ENCODE measurements at places on chromosomes 6 and 20.

GRCh38 chr20:48599748-48600469 is 227.9 kb downstream of the PREX1 start:
- DNase-seq, result no peak

DNA sequence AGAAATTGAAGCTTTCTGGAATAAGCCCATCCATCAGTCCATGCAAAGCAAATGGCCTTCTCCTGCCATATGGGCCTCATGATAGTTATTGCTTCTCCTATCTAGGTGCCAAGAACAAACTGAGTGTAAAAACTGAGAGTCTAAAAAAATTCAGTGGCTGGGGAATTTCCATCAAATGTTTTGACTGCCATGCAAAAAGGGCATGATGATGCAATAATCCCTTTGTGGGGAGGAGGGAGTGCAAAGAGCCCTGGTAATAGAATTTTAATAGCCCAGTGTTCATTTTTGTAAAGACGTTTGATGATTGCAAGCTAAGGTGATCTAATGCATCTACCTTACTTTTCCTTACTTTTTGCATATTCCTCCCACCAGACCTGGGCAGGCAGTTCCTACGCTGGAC is 683.7 kb downstream of the EPM2A start:
- DNase-seq, result no peak

- no peak for DNase-seq
These were observed 665 bp downstream of the FASTKD5 start for GRCh38 chr20:3158968-3159431.

- no peak for DNase-seq
These were observed 125.2 kb downstream of the HIVEP2 start for GRCh38 chr6:142819603-142820337.

- no peak for DNase-seq
These were observed 37.3 kb downstream of the HECA start for GRCh38 chr6:139172151-139172550.

- no peak for DNase-seq
These were observed 1101.9 kb downstream of the PRIM2 start for GRCh38 chr6:58419321-58419720.

DNA sequence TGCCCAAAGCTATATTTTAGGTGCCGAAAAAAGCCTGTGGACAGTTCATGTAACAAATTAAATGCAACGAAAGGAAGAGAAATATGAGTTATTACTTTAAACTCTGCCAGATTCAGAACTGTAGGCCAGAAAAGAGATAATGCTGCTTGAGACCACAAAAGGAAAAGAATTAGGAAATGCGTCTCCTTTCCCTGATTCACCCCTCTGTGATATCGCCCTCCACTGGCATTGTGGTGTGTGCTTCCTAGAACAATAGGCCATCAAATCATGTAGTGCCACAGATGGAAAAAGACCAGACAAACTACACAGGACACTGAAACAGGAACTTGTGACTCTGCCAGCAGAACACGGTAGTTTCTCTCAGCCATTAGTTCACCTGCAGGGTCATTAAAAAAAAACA is 14.7 kb upstream of the LAMA4 start:
- no peak for DNase-seq

GRCh38 chr6:169865346-169866139 is 114.1 kb downstream of the ERMARD start:
- DNase-seq, result no peak

GRCh38 chr6:71153755-71154325 is 134.8 kb upstream of the OGFRL1 start:
- DNase-seq, result no peak

DNA sequence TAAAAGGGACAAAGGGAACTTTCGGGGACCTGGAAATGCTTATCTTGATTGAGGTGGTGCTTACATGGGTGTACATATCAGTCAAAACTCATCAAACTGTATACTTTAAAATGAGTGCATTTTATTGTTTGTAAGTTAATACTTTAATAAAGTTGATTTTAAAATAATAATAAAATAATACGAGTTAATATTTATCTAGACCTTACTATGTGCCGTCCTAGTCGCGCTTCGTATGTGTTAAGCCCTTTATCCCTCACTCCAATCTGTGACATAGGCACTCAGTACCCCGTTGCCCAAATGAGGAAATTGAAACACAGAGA is 47.5 kb downstream of the PDYN start:
- no peak for DNase-seq

GRCh38 chr20:32685541-32686529 is 12.1 kb upstream of the C20orf203 start:
- no peak for DNase-seq

- no peak for DNase-seq
These were observed 103.6 kb downstream of the NOL4L start for GRCh38 chr20:32481311-32482142.

DNA sequence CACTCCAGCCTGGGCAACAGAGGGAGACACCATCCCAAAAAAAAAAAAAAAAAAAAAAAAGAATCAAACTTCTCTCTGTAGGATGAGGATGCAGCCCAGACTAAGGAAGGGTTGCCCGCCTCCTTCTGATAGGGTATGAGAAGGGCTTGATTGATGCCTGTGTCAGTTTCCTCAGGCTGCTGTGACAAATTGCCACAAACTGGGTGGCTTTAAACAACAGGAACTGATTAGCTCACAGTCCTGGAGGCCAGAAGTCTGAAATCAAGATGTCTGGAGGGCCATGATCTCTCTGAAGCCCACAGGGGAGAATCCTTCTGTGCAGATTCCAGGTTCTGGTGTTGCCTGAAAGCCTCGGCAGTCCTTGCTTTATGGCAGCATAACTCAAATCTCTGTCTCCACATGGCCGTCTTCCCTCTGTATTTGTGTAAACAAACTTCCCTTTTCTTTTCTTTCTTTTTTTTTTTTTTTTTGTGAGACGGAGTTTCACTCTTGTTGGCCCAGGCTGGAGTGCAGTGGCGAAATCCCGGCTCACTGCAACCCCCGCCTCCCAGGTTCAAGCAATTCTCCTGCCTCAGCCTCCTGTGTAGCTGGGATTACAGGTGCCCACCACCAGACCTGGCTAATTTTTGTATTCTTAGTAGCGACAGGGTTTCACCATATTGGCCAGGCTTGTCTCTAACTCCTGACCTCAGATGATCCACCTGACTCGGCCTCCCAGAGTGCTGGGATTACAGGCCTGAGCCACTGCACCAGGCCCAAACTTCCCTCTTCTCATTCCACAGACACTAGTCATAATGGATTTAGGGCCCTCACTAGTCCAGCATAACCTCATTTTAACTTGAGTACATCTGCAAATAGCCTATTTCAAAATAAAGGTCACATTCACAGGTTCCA is 11.2 kb upstream of the CDK19 start:
- DNase-seq, result no peak

DNA sequence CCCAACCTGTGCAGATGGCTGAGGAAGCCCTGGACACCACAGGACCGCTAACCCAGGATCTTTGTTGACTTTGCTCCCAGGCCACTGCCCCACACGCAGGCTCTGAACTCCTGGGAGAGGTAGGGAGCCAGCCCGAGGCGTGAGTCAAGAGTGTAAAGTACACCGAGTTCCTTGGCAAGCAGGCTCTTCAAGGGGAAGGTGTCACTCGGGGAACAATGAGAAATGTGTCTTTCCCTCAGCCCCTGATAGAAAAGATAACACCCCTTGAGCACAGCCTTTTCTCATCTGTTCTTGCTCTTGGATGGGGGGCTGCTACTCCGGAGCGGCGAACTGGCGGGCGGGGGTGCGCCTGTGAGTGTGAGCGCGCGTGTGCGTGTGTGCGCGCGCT is 472 bp upstream of the EDN3 start:
- DNase-seq, result no peak

- DNase-seq, result no peak
These were observed 130.0 kb upstream of the UST start for GRCh38 chr6:148616841-148617240.

GRCh38 chr6:166645896-166646295 is 18.8 kb upstream of the RPS6KA2 start:
- DNase-seq, result no peak

GRCh38 chr6:25094726-25095125 is 159.0 kb upstream of the RIPOR2 start:
- DNase-seq, result no peak

DNA sequence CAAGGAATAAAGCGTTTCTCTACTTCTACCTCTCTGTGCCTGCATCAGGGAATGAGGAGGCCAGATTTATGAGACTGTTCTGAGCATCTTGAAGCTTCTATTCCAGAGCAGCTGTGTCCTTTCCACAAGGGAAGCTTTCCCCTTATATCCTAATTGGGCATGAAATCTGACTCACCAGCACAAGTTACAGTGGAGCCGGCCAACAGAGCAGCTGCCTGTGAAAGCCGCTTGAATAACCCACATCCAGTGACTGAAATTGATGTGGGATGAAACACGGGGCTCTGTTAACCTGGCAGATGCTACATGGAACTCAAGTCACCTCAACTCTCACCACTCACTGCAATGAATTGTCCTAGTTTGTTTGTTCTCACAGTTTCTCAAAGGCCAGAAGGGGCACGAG is 400.3 kb downstream of the TFAP2A start:
- no peak for DNase-seq

GRCh38 chr20:59406446-59406845 is 106.0 kb downstream of the EDN3 start:
- DNase-seq, result no peak

DNA sequence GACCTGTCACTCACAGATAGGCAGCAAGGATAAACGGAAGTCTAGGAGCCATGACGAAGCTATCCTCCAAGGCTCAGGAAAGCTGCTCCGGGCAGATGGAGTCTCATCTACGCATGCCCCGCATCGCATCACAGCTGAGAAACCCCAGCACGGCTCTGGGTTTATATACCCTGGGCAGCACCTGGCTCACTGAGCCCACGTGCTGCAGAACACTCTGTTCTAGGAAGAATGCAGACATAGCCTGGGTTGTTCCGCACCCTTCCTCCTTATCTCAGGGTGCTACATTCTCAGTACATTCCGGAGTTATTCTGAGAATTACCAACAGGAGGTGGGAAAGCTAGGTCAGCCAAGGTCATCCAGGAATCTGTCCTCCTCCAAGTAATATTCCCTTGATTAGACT is 260.4 kb downstream of the CBLN4 start:
- DNase-seq, result no peak

DNA sequence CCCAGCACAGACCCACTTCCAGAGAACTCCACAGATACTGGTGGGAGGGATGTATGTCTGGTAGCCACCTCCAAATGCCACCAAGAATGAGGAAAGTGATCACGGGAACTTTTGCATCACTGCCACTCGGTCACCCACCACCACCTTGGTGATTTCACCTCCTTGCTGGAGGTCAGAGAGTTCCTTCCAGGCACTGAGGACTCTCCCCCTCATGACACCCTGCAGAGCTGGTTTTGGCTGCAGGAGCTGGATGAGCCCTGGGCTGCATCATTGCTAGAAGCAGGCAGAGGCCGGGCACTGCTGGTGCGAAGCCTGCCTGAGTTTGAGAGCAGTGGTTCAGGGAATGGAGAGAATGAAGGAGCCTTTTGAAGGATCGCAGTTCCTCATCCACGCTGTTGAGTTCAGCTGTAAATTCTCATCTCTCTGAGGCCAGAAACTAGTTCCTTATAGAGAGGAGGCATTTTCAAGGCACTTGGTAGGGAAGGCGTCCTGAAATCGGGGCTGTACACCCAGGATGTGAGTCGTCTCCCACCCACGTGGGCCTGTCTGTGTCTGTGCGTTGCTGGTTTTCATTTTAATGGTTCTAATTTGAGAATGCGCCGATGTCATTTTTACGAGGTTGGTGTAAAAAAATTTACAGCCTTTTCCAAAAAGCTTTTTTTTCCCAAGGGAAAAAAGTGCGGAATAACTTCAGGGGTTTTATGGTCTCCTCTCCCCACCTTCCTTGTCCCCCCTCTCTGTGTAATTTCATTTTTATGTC is 25.0 kb downstream of the FOXP4 start:
- no peak for DNase-seq

DNA sequence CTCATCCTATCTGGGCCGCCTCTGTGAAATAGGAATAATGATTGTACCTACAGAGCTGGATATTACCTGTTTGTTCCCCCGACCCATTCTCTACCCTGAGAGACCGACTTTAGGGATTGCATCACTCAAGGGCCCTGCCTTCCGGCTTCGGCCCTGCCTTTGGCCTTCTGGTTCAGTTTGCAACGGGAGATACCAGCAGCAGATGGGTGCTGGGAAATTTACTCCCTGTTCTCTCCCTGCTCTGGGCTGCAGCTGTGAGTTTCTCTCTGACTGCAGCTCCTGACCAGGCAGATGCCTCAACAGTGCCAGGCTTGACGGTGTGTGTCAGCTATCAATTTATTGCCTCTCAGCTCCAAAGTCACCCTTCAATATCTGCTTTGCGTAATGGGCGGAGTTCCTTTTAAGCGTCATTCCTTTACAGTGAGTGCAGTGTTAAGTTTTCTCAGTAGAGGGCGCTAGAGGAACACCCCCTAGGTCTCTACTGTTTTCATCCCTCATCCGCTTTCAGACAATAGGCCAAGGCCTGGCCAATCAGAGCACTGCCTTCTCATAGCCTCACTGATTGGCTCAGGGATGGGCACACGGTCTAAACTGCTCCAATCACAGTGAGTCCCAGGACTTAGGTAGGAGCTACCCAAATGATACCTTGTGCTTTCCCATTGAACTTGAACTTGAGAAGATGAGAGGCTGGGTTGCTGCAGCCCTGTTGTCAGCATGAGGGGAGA is 30.0 kb downstream of the KCNG1 start:
- peak; percentile 36 for DNase-seq

- no peak for DNase-seq
These were observed 51.4 kb downstream of the ZBTB9 start for GRCh38 chr6:33505548-33506370.

- DNase-seq, result no peak
These were observed 14.8 kb downstream of the PMEPA1 start for GRCh38 chr20:57695012-57695411.

DNA sequence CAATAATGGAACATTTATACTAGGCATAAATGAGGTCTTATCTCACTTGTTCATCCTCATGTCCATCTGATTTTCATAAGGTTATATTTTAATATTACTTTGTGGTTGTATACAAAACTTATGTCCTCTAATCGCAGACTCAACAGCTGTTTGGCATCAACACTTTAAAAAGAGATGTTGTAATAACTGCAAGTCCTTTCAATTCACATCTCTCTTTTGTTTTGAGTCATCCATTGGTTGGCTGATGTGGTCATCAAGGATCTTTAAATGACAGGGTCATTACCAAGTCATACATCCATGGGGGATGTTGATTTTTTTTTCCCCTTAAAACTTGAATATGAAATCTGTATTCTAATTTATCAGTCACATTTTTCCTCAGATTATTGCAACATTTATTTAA is 299.4 kb upstream of the NRSN1 start:
- DNase-seq, result no peak

- DNase-seq, result no peak
These were observed 4.1 kb upstream of the TXLNB start for GRCh38 chr6:139295901-139296300.

- no peak for DNase-seq
These were observed 206.7 kb downstream of the CENPW start for GRCh38 chr6:126546541-126547120.

GRCh38 chr6:135066806-135067205 is 12.2 kb upstream of the HBS1L start:
- no peak for DNase-seq

- DNase-seq, result no peak
These were observed 1.1 kb downstream of the SLC22A1 start for GRCh38 chr6:160122744-160123143.
